CD4-positive, alpha-beta T cell treated with Interleukin-15 for 4 hours (primary cell): ENCODE measurements at places on chromosomes 2 and 18.
A peak's percentile ranks its signal among the peaks of the same experiment; 100 is the strongest.

- no peak for DNase-seq
Observed at GRCh38 chr2:100038011-100038410, 104.4 kb downstream of the AFF3 start.

DNA sequence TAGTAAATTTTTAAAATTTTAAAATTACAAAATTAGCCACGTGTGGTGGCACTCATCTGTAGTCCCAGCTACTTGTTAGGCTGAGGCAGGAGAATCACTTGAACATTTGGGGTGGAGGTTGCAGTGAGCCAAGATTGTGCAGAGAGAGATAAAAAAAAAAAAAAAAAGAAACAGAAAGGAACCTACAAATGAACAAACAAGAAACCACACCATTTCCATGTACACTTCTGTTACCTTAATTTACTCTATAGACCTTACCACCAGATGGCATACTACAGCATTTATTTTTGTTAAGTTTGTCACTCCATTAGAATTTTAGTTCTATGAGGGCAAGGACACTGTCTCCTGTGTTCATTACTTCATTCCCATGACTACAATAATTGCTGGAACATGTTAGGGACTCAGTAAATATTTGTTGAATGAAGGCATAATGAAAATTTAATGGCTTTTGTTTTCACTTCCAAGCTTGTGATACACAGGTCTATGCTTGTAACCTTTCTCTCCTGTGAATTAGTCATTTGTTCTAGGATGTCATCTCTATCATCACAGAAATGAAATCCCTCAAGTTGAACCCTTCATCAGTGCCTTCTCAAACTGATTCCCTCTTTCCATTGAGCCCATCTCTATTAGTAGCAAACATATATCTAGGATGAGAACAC is 76.0 kb downstream of the ARHGAP15 start:
- DNase-seq, result peak; percentile 59

- no peak for DNase-seq
Observed at GRCh38 chr2:101150306-101151145, 656 bp downstream of the TBC1D8 start.

DNA sequence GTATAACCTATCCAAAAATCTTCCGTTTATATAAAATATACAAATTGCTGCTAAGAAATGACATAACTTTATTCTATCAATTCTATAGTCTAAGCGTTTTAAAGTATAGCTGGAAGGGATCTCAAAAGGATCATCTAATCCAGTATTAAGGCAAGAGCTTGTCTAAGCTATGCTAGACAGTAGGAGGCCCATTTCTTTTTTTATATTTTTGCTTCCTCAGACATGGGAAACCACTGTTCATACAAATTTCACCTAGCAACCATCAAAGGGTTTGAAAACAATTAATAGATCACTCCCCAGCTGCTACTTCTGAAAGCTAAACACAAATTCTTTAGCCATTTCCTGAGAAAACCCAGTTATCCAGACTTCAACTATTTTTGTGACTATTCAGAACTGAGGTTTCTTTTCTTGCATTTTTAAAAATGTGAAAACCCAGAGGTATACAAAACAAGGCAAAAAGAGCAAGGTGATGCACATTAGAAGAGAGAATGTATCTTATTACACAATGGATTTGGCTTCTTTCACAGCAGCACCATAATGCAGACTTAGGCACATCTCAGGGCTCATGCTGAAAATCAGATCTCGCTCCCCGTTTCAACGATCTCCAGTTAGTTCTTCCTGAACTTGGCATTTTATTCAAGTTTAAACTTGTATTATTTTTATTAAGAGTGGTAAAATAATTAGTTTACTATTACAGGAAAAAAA is 274.4 kb downstream of the LRP1B start:
- no peak for DNase-seq

DNA sequence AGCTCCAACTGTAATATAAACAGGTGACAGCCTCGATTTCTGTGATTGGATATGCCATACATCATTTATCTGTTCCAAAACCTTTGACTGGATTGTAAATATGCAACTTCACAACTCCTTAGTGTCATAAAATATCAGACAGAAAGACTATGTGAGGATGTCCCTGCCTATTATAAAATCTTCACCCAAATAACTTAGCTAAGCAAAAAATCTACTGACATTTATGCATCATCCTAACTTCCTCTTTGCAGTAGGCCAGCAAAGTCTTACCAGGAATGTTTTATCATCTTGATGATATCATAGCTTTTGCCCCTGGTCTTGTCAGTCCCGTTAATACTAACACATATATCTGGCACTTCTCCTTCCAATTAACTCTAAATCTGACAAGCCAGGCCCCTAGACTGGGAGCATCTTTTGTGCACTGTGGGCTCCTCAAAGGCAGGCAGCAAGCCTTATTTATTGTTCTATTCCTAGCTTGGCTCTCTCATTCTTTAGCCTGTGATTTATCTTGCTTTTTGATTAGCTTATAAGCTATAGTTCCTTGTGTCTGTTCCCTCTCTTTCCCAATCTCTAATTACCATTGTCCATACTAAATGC is 356.5 kb upstream of the HNMT start:
- DNase-seq, result no peak

GRCh38 chr2:215418064-215418963 is 17.6 kb downstream of the FN1 start:
- DNase-seq, result no peak

- DNase-seq, result no peak
Observed at GRCh38 chr18:48828691-48829442, 121.9 kb downstream of the SMAD7 start.

DNA sequence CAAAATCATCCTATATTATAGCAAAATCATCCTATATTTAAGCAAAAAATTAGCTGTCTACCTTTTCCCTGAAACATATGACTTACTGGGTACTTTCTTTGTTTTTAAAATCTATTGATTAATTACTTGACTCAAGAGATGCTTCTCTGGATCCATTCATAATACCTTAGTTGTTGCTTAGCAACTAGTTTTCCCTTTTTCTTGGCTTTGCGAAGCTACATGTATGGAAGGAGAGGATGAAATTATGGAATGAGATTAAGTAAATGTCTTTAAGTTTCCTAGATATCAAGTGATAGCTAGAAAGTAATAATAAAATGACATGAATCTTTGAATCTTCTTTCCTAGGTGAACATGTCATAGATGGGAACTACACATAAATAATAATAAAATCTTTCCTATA is 1033.2 kb upstream of the FAM98A start:
- DNase-seq, result no peak
